AG04449 (cell line): ENCODE measurements at places on chromosomes 2 and 18.

DNA sequence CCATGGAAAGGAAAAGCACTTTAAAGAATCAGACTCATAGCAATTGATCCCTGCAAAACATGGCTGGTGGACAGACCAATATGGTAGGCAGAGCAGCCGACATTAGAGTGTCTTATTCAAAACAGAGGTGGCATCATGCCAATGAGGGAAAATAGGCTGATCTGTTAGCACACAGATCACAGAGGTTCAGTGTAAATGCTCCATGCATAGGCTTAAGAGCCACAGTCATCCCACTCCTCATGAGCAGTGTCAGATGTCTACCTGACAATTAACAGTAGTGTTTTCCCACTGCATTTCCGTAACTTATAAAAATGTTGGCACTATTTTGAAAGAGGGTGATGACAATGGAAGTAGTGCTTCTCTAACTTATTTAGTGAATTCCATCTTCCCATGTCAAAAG, 86.7 kb downstream of the SPATS2L start:
- DNase-seq: no peak

DNA sequence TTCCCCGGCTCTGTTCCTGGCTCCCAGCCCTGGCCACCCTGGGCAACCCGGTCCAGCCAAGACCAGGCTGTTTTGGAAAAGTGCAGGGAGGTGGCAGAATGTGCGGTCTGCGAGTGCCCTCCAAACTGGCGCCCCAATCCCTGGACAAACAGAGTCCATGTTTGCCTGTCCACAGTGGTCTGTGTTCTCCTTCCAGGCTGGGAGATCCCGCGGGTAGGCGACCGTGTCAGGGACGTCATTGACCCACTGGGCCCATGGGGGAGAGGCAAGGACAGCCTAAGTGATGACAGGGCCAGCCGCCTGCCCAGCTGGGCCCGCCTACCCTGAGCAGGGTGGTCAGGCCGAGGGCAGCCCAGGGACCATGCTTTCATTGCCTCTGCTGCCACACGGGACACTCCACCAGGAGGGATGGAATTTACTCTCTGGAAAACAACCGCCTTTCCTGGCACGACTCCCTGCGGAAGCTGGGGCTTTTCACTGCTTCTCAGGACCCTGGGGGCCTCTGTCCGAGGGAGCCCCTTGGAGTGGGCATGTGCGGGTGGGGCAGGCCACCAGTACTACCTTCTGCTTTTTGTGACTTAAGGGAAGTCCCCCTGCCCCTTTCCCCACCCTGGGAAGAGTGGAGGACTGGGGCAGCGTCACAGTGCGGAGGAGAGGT, 20.1 kb downstream of the CYP26B1 start:
- no peak for DNase-seq

DNA sequence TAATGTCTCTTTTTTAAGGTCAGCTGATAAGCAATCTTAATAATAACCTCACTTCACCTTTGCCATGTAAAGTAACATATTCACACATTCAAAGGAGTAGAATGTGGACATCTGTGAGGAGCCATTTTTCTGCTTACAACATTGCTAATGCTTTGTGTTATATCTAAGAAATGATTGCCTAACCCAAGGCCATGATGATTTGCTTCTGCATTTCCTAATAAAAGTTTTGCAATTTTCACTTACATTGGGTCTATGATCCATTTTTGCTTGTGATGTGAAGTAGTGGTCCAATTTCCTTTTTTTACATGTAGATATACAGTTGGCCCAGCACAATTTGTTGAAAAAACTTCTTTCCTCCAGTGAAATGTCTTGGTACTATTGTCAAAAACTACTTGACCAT, 22.0 kb downstream of the RELCH start:
- no peak for DNase-seq

- DNase-seq: no peak
Measured at GRCh38 chr2:102978091-102978490, 216.3 kb downstream of the TMEM182 start.
